COR-L47 (cell line): ENCODE measurements at places on chromosomes 6 and 20.

DNA sequence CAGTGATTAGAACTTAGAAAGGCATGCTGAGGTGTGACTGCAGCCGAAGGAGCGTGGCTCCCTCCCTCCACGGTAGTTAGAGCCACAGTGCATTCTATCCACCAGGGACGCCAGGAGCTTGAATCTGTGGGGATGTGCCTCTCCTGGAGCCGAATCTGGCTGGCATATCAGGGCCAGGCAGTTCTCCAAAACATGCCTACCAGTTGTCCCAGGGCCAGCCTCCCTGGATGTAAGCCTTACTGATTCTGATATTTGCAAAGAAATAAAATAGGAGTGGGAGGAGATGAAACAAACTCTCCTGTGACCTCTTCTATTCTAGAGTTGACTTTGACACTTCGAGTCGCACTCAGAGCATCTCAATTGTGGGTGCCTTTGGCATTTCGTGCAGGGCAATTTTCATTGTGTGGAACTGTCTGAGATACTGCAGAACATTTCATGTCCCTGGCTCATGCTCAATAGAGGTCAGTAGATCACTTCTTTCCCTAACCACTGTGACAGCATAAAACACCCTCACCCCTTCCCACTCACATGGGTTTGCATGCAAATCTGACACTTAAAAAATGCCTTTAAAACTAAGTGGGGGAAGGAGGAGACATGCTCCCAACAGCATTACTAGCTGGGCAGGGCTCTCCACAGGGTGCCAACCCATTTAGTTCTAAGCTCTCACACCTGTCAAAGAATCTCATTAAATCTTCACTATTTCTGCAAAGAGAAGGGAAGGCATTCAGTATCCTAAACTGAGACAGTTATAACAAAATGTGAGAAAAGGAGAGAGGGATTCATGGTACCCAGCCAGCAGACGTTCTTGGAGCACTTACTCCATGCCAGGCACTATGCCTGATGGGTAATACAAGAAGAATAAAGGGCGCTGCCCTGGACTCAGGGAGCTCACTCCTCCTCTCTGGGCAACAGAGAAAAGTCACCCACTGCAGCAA lies 378.9 kb downstream of the PREX1 start:
- DNase-seq: no peak

- DNase-seq: no peak
These were observed 129.1 kb upstream of the NUP153 start for GRCh38 chr6:17835784-17836183.

DNA sequence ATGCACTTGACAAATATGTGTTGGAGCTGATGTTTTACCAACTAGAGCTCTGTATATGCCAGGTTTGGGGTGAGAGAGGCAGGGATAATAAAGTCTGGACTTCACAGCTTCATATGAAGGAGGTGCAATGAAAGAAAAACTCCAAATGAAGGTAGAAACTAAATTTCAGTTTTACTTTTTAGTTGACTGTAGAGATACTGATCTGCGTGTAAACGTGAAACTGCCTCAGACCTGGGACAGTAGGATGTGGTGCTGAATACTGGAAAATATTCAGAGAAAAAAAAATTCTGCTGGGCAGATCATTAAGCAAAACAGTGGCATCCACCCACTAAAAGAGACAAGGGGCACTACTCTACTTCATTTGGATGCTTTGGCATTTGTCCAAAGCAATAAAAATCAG lies 94.5 kb downstream of the BACH2 start:
- DNase-seq: no peak

DNA sequence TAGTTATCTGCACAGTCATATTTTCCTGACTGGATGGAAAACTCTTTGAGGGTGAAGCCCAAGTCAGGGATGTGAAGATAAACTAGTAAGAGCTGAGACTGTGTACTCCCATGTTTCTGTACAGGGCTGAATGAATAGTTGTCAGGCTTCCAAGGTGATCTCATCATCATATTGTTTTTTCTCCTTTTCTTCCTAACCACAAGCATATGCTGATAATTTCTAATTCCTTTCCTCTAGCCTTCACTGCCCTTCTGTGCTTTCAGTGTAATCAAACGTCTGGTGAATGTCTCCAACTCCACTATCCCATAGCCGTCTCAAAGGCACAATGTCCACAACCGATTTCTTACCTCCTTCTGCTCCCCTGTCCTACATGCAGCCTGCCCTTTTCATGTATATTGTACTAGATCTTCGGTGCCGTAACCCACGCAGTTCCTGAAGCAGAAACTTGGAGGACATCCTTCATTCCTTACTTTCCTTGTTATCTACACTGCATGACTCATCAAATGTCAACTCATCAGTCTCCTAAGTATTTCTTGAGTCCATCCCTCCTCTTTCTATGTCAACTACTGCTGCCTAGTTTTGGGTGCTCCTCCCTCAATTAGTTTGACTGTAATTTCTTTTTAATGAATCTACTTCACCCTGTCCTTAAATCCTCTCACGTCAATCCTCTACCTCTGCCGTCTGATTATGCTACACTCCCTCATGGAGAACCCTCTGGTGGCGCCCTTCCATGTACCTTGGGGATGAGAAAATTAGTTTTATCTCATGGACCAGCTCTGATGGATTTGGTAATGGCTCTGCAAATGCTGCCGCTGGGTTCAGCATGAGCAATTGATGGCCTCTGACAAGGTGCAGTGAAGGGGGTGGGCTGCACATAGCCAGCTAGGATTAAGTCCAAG lies 21.9 kb downstream of the NCOA7 start:
- DNase-seq: no peak

DNA sequence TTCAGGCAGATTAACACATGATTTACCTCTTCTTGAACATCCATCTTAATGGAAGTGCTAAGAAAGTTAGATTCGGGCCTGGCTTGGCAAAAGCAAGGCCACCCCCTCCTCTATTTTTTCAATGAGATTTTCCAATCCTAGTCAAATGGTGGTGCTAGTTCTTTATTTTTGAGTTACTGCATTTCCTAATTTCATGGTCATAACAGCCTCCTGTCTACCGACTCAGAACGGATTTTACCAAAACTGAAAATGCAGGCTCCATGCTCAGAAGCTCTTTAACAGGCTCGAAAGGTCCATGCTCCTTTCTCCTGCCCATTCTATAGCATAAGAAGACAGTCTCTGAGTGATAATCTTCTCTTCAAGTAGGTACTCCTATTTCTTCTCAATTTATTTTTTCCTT lies 117.2 kb upstream of the ESR1 start:
- no peak for DNase-seq

GRCh38 chr6:56890683-56891429 lies 64.1 kb upstream of the BEND6 start:
- no peak for DNase-seq

DNA sequence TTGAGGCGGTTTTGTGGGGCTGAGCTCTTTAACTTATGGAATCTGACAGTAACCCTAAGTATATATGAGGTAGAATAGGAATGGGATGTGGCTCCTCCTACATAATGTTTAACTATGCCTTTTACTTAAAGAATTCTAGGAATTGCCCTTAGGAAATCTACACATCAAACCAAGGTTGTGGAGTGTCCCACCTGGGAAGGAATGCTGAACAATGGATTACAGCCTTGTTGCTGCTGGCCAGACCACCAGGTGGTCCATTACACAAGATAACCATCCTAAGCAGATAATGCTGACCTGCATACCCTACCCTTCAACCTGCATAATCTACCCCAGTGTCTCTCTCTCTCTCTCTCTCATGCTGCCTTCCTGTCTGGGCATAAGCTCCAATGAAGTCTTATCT lies 35.0 kb upstream of the SLC22A16 start:
- DNase-seq: no peak

DNA sequence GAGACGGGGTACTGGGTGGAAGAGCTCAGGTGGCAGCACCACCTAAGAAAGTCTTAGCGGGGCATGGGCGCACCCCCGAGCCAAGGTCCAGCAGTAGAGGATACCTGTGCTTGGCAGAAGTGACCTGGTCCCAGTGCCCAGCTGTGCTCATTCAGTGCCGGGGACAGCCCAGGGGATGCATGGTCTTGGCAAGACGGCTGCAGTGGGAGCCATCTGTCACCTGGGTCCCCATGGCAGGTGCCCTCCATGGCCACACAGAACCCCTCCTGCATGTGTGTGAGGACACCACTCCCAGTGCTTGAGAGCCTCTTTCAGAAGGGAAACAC lies 664.7 kb downstream of the QKI start:
- DNase-seq: no peak

GRCh38 chr20:57536771-57537724 lies 12.1 kb upstream of the CTCFL start:
- DNase-seq: no peak
